ENCODE measurements at places on chromosomes 5 and 9.

DNA sequence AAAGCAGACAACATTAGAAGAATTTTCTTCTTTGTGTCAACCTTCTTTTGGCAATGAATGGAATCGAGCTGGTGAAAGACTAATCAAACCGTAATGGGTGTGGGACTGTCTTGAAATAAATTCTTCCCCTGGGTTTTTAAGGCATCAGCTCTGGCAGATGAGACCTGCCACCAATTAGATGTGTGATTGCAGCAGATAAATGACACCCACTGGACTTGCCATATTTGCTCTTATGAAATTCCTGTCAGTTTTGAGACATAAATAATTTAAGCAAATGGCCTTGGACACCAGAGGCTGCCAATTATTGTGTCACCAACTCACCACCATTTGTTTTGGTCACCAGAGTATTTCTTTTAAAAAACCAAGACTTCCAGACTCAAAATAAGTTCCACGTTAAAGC, 135.9 kb upstream of the RGMB start:
- DNase-seq, result no peak

DNA sequence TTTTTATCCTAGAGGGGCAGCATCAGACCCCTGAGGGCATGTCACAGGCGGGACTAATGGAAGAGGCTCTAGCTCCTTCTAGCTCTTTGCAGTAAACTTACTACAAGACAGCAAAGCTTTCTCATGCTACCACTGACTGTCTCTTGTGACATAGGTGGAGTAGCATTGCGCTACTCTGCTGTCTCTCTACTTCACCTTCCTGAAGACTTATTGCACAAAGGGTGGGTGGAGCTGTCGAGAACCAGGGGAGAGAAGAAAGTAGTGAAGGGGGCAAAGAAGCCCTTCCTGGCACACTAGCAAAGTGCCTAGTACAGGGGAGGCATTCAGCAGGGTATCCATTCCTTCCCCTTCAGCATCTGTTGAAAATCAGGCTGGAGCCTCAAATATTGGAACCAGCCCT, 36.1 kb upstream of the NEK6 start:
- DNase-seq, result no peak

GRCh38 chr5:126417178-126417577, 6.0 kb upstream of the GRAMD2B start:
- no peak for DNase-seq

- no peak for DNase-seq
These were observed 77.9 kb downstream of the CTSL start for GRCh38 chr9:87803623-87804345.

DNA sequence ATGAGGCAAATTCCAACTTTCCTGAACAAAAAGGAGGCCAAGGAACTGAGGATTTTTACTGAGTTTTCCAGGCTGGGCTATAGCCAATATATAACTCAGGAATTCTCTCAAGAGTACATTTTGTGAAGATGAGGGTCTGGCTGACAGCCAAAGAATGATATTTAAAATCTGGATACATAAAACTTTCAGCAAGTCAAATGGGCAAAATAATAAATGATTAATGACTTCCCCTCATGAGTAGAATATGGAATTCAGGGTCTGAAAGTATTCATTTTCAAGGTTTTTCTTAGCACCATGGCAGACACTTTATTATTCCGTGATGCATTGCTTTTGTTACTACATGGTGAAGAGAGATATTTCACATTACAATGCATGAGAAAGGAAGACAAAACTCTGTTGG, 7.8 kb downstream of the FAM81B start:
- no peak for DNase-seq

DNA sequence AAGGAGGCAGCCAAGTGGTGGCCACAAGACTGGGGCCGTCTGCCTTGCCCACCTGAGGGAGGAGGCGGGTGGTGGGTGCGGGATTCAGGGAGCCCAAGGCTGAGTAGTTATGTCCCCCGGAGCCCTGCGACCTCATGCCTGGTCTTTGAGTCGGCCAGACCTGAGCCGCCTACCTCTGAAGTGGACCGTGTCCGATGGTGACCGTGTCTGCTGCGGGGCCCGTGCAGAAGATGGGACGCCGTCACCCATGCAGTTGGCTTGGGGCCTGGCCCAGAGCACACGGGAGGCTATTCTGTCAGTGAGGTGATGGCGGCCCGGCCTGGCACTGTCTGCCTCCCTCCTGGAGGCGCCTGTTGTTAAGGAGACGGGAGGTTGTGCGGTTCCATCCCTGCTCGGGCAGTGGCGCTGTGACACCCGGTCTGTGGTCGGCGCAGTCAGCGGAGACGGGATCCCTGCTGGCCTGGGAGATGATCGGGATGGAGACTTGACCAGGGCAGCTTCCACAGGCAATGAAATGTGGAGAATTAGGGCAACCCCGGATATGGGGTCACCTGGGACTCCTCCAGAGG, 62.5 kb upstream of the FCN2 start:
- no peak for DNase-seq

DNA sequence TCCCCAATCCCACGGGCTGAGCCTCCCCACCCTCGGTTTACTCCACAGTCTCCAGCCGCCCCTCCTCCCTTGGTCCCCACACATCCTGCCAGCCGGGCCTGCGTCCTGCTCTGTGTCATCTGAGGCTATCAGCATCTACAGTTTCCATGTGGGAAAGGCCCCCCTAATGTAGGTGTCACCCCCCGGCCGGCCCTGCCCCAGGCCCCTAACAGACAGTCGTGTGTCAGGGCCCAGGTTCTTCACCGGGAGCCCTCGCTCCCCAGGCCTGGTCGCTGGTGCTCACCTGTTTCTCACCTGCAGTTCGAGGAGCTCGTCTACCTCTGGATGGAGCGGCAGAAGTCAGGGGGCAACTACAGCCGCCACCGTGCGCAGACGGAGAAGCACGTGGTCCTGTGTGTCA, 62.7 kb downstream of the KCNT1 start:
- DNase-seq, result no peak

GRCh38 chr9:114237781-114238180, 82.4 kb downstream of the COL27A1 start:
- no peak for DNase-seq
